ENCODE measurements at places on chromosomes 2 and 18.

DNA sequence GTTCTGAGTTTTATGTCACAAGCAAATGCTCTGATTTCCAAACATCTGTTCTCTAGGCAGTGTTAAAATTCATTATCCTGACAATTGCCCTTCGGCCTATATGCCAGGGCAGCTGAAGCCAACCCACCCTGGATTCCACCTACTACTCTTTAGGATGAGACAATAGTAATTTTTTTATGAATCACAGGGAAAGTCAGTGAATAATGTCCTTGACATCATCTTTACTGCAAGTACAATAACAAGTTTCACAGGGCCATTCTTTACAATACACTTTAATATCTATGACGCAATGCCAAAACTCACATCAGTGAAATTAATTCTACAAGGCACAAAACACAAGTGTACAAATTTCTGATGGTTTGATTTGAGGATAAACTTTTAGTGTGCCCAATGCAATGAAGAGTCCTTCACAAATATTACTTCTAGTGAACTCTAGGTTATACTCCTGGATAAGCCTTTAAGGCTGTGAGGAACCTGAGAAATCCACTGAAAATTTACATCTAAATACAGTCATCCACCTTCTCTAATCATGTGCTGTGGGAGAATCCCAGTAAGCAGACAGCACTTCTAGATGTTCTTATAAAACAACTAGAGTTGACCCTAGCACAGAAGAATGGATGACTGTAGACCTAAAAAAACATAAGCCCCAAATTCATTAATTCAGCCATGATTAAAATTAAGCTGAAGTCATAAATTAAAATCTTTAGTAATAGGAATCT, 77.3 kb upstream of the CTLA4 start:
- no peak for DNase-seq

DNA sequence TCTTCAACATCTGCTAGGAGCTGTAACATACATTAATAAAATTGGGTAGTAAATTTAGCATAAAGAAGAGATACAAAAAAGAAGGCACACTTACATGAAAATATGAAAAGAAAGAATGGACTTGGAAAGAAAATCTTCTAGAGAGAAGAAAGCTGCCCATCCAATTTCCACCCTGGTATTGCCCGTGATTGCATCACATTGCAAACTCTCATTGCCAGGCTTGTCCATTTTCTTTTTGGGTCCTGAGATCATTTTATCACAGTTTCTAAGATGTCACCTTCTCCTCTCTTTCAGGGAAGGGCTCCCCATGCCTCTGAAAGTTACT, 321.5 kb downstream of the RND3 start:
- DNase-seq = no peak

- DNase-seq = no peak
Observed at GRCh38 chr2:42787788-42788477, 4.5 kb downstream of the HAAO start.

DNA sequence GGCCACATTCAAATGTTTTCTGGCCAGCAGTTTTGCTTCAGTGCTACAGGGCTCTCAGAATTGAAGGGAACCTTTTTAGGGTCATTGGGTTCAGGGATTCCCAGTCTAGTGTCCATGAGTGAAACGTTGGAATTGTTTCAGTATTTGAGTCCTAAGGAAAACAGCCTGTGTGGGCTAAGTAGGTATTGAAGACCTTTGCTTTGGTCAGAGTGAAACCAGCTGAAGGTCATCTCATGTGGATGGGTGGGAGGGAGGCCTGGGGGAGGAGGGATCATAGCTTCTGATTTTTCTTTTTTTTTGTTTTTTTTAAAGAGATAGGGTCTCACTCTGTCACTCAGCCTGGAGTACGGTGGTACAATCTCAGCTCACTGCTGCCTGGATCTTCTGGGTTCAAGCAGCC, 20.2 kb downstream of the B3GNT2 start:
- DNase-seq = no peak

GRCh38 chr2:233976690-233977294, 59.6 kb downstream of the TRPM8 start:
- peak; percentile 28 for DNase-seq

DNA sequence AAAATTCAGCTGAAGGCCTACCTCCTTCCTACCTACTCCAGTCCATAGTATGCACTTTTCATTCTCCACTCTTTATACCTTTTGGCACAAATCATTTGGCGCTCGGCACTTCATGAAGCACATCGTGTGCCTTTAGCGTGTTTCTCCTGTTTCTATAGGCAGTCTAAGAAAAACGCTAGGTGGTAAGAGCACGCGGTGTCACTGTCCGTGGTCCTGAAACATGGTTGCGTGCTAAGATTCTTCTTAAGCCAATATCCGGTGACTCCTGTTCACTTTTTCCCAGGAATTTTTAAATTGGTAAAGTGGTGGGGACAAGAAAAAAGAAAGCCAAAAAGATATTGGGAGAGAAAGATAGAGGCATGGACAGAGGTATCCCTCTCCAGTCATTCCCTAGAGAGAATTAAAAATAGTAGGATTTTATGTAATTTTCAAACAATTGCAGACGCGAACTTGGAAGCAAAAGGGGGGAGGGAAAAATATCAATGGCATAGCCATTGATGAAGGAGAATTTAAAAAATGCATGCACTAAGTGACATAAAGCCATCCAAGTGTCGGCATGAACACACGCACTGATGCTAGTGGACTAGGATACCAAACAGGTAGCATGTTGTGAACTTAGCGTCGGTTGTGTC, 1.4 kb upstream of the CTNNA2 start:
- DNase-seq = no peak

- DNase-seq = no peak
Observed at GRCh38 chr2:230881840-230882239, 17.1 kb downstream of the ITM2C start.

DNA sequence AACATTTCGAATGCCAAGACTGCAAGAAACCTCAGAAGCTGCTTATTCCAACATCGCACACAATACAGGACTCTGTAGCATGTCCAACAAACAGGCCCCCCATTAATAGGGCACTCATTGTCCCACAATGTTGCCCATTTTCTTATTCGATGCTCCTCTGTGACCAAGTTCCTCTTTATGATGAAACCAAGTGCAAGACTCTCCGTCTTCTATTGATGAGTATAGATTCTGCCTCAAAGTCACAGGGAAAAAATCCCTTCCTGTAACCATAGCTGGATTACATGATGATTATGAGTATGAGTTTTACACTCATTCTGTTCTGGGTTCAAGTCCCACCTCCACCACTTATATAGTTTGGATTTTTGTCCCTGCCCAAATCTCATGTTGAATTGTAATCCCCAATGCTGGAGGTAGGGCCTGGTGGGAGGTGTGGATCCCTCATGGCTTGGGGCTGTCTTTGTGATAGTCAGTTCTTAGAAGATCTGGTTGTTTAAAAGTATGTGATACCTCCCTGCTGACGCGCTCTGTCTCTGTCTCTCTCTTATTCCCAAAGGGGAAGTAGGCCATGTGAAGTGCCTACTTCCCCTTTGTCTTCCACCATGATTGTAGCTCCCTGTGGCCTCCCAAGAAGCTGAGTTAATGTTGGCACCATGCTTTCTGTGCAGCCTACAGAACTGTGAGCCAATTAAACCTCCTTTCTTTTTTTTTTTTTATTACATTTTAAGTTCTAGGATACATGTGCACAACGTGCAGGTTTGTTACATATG, 148.7 kb downstream of the OSR1 start:
- no peak for DNase-seq

- peak; percentile 32 for DNase-seq
Observed at GRCh38 chr18:72700961-72701710, 157.0 kb upstream of the CBLN2 start.

- DNase-seq = no peak
Observed at GRCh38 chr2:46347648-46348280, 50.6 kb downstream of the EPAS1 start.

- no peak for DNase-seq
Observed at GRCh38 chr2:72570413-72570812, 255.4 kb downstream of the EXOC6B start.

DNA sequence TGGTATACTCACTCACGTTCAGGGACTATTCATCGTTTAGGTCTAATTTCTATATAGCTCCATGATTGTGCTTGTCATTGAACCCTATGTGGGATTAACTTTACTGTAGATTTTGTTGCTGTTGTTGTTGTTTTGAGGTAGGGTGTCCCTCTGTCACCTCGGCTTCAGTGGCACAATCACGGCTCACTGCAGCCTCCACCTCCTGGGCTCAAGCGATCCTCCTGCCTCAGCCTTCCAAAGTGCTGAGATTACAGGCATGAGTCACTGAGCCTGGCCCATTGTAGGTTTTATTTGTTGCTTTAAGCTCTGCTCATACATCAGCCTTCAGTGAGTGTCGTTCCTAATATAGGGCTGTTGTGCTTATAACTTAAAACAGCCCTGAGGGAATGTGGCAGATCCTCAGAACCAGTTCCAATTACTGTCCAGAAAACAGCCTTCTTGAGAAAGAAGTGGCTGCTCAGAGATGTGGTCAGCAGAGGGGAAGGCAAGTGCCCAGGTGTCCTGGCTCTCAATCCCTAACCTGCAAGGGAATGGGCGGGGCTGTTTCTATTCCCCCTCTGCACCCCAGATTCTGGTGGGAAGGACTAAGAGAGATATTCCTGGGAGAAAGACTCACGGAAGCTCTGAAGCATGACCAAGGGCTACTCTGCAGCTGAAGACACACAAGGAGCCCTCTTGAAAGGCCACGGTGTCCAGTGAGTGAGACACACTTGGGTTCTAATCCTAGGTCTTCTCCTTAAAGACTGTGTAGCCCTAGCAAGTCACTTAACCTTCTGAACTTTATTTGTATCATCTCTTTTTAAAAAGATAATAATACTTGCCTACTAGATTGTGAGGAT, 79.6 kb upstream of the LCLAT1 start:
- no peak for DNase-seq

- no peak for DNase-seq
Observed at GRCh38 chr2:188664951-188665595, 309.1 kb upstream of the COL3A1 start.

GRCh38 chr2:3758906-3759305, 55.5 kb downstream of the DCDC2C start:
- DNase-seq = no peak

DNA sequence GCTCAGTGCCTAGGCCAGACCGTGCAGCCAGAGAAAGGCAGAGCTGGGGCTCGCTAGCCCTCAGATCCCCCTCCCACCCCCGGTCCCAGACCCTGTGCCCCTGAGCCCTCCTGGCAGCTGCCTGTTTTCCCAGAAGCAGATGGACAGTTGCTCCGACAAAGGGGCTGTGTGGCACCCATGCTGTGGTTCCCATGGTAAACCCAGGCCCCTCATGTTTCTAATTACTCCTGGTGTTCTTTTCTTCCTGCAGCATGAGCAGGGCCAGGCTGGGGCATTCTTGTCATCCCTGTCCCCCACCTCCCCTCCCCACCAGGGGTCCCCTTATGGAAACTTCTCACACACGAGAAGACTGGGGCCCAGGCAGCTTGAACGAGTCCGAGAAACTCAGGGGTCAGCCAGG, 269.6 kb downstream of the HAUS1 start:
- DNase-seq = no peak

DNA sequence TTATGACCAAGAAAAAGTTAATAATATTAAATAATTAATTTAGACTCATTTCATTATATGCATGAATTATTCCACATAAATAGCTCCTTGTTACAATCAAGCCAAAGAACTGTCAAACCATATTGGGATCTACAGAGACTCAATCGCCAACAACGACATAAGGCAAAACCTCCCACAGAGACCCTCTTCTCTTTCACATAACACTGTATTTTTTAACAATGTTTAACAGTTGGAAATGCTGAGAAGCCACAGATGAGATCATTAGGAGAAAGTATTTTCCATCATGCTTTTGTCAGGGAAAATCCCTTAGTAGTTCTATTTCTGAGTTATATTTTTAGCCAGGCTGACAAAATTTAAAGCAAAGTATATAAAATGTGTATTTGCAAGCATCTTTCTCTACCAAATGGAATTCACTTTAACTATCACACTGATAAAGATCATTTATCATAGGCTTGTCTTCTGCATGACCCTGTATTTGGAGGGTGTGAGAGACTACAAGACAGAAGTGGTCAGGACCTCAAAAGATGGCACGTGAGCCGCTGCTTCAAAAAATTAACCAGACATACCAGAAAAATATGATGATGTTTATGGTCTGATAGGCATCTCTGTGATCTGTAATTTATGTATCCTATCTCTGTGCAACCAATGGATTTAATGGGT, 383.8 kb downstream of the NRXN1 start:
- DNase-seq = no peak

- DNase-seq = no peak
Observed at GRCh38 chr18:33873112-33873511, 295.1 kb downstream of the ASXL3 start.
